Effector memory CD4-positive, alpha-beta T cell (primary cell): ENCODE measurements at places on chromosomes 6 and 20.

DNA sequence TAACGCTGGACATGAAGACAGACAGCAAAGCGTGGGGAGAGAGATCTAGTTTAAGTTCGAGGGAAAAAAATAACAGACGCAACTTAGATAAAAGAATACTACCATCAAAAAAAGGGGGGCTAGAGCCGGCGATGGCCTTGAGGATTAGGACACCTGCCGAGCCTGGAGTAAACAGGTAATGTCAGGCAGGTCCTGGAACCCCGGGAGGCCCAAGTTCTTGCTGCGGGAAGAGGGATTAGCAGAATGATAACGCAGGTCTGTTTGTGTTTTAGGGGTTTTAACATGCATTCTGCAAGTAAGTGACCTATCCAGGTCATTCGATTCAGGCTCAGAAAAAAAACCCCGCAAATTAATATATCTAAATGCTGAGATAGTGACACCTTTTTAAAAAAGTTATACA lies 754 bp upstream of the TMEM170B start:
- no peak for DNase-seq

DNA sequence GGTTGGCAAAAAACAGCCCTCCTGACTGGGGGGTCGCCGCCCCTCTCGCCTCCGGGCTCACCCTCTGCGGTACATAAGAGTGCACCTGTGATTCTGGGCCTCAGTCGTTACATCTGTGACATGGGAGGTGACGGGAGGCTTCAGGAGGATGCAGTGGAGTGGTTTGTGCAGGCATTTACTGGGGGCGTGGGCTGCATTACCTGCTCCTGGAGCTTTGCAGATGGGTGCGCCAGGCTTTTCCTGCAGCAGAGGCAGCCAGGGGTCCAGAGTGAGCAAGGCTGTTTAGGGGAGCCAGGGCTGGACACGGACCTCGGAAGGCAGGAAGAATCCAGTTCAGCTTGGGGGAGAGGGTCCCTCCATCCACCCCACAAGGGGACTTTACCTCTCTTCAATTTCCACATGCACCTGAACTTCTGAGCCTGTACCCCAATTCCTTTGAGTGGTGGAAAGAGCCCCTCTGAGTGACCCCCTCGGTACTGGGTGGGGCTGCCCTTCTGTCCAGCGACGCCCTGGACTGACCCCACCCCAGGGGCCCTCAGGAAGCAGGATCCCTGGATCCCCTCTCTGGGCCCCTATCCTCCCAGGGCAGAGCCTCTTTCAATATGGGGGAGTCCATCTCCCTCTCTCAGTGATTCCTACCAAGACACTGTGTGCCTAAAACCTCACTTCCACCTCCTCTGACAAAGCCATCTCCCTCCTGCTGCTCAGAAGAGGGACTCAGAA lies 134.0 kb downstream of the TAF4 start:
- no peak for DNase-seq

DNA sequence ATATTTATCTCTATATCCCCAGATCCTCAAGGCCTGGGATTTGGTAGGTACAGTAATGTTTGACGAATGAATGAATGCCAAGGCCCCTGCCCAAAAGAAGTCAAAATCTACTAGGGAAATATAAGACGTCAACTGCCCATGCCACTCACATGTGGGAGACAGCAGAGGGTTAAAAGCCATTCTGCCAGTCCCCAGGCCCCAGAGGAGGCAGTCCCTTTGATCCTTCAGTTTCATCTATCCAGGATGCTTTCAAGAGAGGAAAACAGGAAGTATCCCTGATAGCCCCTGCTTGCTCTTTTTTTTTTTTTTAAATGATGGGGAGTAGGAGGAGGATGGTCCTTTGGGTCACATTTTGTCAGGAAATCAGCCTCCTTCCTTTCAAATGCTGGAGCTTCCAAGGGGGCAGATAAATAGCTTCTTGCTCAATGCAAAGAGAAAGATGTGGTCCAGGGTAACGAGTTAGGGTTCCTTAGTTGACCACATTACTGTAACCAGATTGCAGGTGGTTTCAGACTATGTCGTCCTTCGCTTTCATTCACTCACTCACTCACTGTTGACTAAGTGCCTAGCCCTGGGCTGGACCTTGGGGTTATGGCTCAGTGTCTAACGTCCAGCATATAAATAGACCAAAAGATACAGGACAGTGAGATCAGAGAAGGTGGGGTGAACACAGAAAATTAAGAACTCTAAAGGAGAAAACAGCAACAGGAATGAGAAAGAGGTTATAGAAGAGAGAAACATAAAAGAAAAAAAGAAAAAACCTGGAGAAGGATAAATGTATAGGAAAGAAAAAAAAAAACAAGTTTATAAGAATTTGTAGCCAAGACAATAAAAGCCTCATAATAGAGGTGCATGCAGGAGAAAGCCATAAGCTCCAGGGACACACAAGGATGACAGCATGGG lies 64.6 kb upstream of the PIM1 start:
- no peak for DNase-seq

DNA sequence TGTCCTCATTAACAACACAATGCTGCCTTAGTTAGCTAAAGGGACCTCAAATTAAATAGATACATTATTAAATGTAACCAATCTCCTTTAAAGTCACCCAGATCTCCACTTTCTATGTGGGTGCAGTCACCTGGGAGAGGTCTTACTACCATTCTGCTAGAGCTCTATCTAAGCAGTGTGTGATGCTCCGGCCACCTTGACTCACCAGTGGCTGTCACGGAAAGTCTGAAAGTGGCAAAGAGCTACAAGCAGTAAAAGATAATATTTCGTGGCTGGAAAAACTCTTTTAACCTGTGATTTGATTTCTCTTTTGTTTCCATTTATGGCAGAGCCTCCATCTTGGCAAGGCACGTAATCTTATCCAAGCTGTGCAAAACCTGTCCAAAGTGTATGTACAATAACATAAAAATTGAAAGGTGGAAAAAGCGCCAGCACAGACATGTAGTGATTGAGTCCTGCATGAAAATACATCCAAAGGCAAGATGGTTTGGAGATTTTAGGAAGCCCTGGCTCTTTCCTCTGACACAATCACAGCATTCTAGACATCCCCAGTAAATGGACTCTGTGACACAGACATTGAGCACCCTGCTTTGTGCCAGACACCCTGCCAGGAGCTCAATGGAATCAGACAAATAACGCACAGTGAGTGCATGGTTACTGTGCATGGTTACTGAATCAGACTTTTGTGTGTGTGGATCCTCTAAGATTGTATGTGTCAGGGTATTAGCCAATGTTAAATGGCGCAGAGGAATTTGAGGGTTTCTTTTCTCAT lies 116.6 kb downstream of the ADAT2 start:
- DNase-seq = no peak

DNA sequence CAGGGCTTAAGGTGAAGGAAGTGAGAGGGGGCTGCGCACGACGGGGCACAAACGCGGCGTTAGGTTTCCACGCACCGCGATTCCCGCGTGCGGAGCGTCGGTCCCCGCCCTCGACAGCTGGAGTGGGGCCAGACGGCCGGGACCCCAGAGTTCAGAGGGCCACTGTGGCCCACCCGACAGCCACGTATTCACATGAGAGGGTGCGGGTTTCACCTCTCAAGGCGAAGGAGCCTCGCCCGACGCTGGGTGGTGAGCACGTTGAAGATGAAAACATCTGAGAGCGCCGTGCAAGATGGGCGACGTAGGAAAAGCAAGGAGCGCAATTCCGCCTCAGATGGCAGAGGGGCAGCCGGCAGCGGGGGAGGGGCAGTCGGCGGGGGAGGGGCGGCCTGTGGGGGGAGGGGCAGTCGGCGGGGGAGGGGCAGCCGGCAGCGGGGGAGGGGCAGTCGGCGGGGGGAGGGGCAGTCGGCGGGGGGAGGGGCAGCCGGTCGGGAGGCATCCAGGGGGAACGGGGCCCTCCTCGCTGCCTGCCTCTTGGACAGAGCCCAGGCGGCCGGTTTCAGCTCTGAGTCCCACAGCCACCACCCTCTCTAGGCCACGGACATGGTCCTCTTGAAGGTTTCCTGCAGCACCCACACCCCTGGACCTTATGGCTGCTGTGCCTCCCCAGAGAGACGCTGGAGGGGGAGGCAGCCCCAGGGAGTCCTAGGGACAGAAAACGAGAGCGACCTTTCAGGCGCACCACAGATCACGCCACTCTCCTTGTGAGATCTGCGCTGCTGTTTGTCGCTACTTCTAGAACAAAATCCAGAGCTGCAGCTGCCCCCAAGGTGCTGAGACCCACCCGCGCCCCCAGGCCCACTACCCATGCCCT lies 113.7 kb downstream of the DLL1 start:
- peak; percentile 10 for DNase-seq

DNA sequence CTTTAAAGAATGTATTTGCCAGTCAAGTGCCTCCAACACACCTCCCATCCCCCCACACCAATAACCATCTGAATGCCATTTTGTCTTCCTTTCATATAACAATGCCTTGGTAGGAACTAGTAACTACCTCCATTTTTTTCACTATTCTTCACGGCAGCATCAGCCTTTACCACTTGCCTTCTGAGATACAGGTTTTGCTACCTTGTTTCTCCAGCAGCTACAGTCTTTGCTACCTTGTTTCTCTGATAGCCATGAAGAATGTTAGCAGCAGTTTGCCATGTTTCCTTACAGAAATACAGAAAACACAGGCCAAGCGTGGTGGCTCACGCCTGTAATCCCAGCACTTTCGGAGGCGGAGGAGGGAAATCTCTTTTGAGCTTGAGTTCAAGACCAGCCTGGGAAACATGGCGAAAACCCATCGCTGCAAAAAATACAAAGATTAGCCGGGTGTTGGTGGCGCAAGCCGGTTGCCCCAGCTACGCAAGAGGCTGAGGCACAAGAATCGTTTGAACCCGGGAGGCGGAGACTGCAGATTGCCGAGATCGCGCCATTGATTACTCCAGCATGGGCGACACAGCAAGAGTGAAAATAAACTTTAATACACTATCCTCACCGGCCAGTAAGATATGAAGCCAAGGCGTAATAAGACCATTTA lies 100.9 kb downstream of the HFE start:
- no peak for DNase-seq

- DNase-seq = no peak
Observed at GRCh38 chr20:55437798-55438415, 567.4 kb downstream of the CBLN4 start.

DNA sequence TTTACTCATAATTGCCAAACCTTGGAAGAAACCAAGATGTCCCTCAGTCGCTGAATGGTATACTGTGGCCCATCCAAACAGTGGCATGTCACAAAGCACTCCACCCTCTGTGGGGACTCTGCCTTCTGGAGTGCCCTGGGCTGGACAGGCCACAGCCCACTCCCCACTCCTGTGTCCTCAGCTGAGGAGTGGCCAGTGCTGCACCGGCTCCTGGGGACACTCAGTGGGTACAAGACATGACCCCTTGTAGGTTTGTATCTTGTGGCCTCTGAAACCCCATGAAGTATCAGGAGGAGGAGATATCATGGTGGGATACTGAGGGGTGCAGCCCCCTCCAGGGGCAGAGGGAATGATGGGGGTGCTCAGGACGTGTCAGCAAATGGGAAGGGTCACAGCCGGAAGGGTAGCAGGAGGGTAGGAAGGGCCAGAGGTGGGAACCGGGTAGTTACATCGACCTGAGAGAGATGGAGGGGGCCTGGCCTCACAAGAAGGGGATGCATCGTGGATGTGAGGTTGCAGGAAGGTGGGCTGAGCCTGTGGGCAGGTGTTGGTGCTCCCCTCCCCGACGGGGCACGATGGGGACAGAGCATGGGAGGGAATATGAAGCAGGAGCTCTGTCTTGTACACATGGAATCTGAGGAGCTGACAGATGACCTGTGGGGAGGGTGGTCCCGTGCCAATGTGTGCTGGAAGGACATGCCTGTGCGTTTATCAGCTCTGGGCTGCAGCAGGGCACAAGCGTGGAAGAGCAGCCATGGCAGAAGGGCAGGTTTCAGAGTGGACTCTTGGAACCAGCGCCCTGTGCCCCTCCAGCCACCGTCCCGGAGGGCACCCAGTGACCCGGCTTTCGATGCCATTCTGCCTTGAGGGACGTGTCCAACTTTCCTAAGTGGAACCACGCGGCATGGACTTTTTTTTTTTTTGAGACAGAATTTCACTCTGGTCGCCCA lies 11.9 kb upstream of the HELZ2 start:
- no peak for DNase-seq

GRCh38 chr20:36460648-36461599 lies 80.4 kb upstream of the MYL9 start:
- peak; percentile 89 for DNase-seq

GRCh38 chr6:166588691-166589336 lies 2.3 kb upstream of the RAMACL start:
- no peak for DNase-seq

- DNase-seq = no peak
Observed at GRCh38 chr20:23909390-23909789, 29.8 kb upstream of the CST5 start.

DNA sequence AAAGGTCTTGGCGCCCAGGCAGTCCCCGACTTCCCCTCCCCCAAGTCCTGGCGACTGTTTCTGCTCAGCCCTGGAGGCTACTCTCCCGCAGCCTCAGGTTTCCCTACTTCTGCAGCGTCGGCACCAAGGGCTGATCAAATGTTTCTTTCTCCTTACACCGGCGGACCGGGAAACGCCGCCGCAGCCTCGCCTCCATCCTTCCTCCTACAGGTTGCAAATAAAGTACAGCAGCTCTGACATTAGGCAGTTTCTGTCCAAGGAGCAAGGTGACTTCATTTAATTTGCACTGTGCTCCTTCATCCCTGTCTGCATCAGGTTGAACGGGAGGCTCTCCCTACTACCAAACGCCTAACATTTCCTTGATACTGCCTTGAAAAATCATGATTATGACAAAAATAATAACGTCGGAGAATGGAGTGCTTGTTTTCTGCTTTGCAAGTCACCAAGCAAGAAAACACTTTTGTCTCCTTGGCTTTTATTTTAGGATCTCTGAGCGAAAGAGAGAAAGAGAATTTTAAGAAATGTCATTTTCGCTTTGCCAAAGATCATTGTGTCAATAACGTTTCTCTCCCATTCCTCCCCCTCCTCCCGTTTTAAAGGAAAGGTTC lies 1.0 kb downstream of the CLIC5 start:
- DNase-seq = no peak

DNA sequence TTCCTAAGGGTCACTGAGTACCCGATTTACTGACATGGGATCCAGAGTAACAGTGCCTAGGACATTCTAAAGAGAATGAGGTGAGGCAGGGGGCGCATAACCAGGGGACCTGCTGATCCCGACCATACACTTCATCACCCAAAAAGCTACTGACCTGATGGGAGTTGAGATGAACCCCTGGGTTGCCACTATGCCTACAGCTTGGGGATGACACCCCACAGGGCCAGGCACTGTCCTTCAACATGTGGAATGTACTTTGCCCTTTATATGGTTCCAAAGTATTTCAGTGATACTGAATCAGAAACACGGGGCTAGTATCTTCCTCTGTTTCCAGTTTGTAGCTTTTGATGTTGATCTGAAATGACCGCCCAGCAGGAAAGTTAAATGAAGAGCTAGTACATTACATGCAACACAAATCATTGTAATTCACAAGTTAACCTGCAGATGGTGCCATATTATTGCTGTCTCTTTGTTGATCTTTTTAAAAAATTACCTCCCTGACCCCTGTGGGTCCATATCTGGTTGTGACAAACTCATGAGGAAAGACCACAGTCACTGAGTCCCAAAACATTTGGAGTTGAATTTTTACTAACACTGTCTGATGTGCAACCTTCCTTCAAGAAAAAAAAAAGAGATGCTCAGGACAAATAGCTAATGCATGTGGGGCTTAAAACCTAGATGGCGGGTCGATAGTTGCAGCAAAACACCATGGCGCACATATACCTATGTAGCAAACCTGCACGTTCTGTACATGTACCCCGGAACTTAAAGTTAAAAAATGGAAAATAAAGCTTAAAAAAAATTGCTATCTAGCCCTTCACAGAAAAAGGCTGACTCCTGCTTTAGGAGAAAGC lies 42.7 kb upstream of the GCNT2 start:
- no peak for DNase-seq
